ENCODE measurements at places on chromosomes 4 and X.

DNA sequence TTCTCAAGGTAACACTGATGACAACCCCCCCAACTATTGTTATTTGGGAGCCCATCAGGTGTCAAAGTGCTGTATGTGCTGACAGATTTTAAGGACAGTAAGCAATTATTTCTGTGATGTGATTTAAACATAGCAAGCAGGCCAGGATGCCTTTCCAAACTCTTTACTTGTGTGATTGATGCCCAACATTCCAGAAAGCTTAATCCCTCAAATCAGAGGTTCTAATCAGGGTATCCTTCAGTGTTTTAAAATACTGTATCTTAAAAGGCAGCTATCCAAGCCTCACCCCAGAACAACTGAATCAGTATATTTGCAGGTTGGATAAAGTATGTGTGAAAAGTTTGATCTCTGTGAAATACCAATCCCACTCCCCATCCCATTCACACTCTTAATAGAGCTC lies 119.7 kb downstream of the GASK1B start:
- DNase-seq, result no peak

DNA sequence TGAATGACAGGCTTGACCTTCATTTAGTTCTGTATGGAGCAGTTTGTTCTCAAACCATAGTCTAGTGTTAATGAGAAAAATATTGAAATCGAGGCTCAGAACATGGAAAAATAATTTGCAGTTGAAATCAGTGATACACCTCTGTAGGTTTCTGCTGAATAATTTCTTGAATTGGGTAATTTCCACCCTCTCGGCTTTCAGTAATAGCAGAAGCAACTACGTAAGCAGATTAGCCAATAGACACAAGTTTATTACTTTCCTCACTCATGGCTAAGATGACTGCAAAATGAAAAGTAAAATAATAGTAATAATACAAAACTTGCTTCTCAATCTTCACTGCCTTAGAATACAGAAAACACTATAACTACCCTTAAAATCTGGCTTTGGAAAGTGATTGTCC lies 46.0 kb downstream of the USP38 start:
- no peak for DNase-seq

DNA sequence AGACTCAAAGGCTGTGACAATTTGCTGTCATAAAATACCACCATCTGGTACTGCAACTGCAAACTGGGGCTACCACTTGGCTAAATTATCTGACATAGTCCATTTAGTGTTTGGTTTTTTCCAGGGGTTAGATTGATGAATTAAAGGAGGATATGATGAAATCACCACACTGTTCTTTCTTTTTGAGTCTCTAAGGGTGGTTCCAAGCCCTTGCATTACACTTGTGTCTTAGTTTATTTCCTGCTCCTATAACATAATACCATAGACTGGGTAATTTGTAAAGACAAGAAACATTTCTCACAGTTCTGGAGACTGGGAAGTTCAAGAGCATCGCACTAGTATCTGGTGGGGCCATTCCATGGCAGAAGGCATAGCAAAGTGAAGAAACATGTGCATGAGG lies 32.0 kb upstream of the CD38 start:
- DNase-seq, result no peak

DNA sequence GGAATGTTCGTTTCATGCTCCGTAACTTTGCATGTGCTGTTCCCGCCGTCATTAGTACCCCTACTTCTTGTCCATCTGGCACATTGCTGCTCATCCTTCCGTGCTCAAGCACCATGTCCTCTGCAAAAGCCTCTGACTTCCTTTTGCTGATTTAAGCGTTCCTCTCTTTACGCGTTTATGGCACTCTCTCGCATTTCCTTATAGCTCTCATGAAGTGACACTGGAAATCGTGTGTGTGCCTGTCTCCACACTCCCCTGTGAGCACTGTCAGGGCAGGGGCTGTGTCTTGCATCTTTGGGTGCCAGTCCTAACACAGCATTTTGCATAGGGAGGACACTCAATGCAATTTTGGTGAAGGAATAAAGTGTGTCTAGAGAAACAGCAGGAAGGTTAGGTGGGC lies 210.6 kb upstream of the FAT1 start:
- DNase-seq, result no peak

- no peak for DNase-seq
Observed at GRCh38 chr4:14862891-14863290, 139.4 kb upstream of the CPEB2 start.

GRCh38 chr4:47213971-47214370 lies 182.6 kb downstream of the GABRB1 start:
- no peak for DNase-seq

All from activated T-cell treated with anti-CD3 and anti-CD28 coated beads, Interleukin-2, amount 50 U/mL, for 48 hours (primary cell).